IMR-90 (cell line): ENCODE measurements at places on chromosomes 1 and 21. TPM values are rescaled to one million over a fixed set of nuclear protein-coding genes. Genes with fewer than 3 reads are reported as not detected.

DNA sequence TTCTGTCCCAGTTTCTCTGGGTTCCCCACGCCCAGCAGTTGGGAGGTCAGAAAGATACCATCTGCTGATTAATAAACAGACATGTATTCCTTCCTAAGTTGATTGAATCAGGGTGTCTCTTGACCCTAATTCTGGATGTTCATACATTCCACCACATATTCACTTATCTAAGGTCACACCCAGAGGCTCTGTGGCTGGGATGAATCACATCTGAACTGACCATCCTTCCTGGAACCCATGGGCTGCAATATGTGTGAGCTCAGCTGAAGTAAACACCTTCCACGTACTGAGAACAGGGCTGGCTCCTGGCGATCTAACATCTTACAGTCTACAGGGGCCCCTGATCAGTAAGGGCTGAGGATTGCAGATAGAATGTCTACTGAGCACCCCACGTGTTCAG lies 20.5 kb upstream of the TRABD2B start:
- H3K36me3 ChIP-seq = no peaks in the 10 kb centered on the region
- no peak overlapping the region for H3K4me3 ChIP-seq
- H3K27me3 ChIP-seq = no peaks in the 10 kb centered on the region
- H3K27ac ChIP-seq = no peak overlapping the region
- DNase-seq = peak; percentile 25

DNA sequence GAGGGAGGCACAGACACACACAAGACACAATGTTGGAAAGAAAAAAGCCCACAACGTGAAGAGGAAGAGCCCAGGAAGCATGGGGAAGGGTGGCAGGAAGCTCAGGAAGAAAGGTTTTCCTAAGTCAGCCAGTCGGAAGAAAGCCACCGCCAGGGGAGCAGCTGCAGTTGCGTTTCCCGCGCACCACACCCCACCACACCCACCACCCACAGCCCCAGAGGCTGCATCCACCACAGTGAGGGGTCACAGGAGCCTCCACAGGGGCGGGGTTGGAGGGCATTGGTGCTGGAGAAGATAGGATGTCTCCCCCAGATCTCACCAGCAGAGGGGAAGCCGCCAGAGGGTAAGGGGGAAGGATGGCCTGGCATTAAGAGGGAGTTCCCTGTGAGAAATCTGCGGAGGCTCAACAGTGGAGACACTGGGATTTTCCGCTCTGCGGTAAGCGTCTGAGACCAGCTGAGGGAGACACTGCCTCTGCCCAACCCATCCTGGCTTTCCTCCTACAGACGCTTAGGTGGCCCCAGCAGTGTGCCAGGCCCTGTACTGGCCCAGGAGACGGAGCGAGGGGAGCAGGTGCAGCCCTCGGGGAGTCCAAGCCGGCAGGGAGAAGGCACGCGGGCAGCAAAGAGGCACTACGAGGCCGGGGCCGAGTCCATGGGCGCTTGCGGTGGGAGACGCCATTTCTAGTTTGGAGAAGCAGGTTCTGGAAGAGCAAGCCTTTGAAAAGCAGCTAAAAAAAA lies 19.8 kb downstream of the PGLYRP3 start:
- H3K27me3 ChIP-seq = no peaks in the 10 kb centered on the region
- no peaks in the 10 kb centered on the region for H3K36me3 ChIP-seq
- DNase-seq = no peak
- no peak overlapping the region for H3K4me3 ChIP-seq
- H3K4me1 ChIP-seq = no peaks in the 10 kb centered on the region
- no peak overlapping the region for H3K27ac ChIP-seq

- no peaks in the 10 kb centered on the region for H3K36me3 ChIP-seq
- no peak for DNase-seq
- no peak overlapping the region for H3K27ac ChIP-seq
- H3K27me3 ChIP-seq = peaks cover 83% of the 10 kb centered on the region
- H3K4me1 ChIP-seq = peaks cover 6% of the 10 kb centered on the region; the same call in 1 of the 2 replicates
Measured at GRCh38 chr21:44907966-44908895, 12.5 kb downstream of the ITGB2 start.

GRCh38 chr1:39346872-39347271 lies 142.4 kb downstream of the MACF1 start:
- DNase-seq = no peak
- peak overlapping the region; percentile 84; the same call in 1 of the 2 replicates for H3K27ac ChIP-seq
- peaks cover 49% of the 10 kb centered on the region for H3K36me3 ChIP-seq
- H3K4me3 ChIP-seq = no peak overlapping the region
- H3K27me3 ChIP-seq = no peaks in the 10 kb centered on the region
- no peaks in the 10 kb centered on the region for H3K4me1 ChIP-seq

DNA sequence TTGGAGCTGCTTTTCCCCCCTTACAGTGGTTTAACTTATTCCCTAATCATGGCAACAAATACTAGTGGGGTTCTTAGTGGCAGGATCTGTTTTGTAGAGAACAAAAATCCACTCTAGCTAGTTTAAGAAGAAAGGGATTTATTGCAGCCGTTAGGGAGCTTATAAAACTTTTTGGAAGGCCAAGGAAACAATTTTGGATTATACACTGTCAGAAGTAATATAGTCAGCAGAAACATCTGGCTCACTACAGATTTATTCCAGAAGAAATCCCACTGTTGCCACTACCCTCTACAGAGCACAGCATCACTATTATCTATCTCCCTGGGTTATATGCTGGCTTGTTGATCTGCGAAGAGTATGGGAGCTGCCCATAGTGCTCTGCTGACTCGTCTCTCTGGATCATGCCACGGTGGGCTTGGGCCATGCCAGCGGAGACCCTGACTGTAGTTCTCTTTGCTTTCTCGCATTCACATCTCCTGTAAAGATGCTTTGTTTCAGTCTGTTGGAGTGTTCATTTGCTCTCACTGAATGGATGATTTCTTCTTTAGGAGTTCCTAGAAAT lies 107.5 kb downstream of the ODF2L start:
- no peak overlapping the region for H3K4me3 ChIP-seq
- no peak overlapping the region for H3K27ac ChIP-seq
- no peak for DNase-seq
- no peaks in the 10 kb centered on the region for H3K4me1 ChIP-seq
- H3K36me3 ChIP-seq = no peaks in the 10 kb centered on the region

DNA sequence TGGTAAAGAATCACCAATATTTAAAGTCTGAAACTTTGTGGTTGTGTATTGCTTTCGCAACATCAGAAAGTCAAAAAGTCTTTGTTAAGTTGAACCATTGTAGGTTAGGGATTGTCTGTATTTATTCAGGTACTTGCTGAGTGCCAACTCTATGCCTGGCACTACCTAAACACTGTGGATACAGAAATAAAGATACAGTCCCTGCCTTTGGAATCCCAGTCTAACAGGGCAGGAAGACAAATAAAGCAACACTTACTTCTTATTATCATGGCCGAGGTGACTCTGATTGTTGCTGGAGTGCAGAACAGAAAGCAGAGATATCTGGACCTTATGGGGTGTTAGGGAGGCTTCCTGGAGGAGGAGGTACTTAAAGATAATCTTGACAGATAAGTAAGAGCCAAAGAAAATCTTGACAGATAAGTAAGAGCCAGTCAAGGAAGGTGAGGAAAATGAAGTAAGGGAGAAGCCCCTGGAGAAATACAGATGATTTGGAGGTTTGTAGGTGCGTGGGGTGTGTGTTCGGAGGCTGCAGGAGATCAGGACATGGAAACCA lies 11.8 kb upstream of the S100A10 start:
- H3K36me3 ChIP-seq = no peaks in the 10 kb centered on the region
- no peak overlapping the region for H3K27ac ChIP-seq
- no peak for DNase-seq

DNA sequence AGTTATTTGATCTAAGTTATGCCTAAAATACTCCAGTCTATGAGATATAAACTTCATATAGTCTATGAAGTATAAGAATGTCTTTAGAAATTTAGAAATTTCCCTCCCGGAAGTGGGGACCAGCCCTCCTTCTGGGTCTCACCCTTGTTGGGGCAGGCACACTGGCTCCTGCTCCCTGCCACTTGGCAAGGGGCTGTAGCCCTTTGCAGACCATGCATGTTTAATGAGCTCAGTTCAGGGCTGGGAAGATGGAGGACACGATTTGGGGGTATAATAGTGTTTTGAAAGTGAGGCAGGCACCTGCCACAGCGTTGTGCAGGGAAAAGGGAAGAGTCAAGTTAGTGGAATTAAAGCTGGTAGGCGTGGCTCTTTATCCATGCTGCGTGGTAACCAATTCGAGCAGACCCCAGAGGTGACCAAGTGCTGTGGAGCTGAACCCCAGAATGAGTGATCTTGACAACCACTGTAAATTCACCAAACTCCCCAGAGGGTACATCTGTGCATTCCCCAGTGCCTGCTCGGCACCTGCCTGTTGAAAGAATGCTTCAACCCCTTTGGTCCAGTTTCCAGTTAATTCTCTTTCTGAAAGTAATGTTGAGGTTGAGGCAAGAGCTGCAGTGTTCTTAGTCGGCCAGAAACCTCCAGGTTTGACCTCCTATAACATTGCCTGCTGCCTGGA lies 79.6 kb downstream of the DOP1B start:
- peaks cover 2% of the 10 kb centered on the region; the same call in 1 of the 2 replicates for H3K4me1 ChIP-seq
- H3K27ac ChIP-seq = no peak overlapping the region
- H3K4me3 ChIP-seq = no peak overlapping the region
- H3K36me3 ChIP-seq = peaks cover 9% of the 10 kb centered on the region

GRCh38 chr1:54623216-54624007 lies at the start of gene FAM151A:
FAM151A (minus strand) TSS chr1:54623525; CDS start chr1:54623395, 130 bp downstream.
- peaks cover 29% of the 10 kb centered on the region for H3K27me3 ChIP-seq
- H3K27ac ChIP-seq = no peak within 1 kb of the TSS
- H3K4me1 ChIP-seq = no peaks in the 10 kb centered on the region
- no peak within 1 kb of the TSS for H3K4me3 ChIP-seq
- no peaks in the 10 kb centered on the region for H3K36me3 ChIP-seq
- DNase-seq = no peak

DNA sequence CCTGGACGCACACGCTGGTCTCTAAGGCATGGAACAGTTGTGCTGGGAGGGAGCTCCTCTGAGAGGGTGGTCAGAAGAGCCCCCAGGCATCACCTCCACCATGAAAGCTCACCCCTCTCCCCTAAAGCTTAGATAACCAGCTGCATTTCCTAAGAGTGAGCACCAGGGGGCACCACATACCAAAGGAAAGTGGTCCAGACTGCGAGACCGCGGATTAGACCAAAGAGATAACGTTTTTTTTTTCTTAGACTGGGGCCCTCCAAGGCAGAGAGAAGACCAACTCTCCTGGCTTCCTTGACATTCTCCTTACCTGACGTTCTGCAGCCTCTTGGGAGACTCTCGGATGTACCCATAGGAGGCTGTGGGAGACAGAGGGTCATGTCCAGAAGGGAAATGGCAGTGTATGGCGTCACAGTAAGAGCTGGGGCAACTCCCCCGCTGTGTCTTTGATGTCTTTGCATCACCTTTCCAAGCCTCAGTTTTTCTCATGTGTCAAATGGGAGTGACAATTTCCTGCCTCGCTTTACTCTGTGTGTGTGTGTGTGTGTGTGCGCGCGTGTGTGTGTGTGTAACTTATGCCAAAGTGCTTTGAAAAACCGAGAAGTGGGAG lies 12.3 kb upstream of the IFNLR1 start:
- H3K36me3 ChIP-seq = no peaks in the 10 kb centered on the region
- H3K4me3 ChIP-seq = no peak overlapping the region
- H3K27me3 ChIP-seq = no peaks in the 10 kb centered on the region; the same call in 1 of the 2 replicates
- DNase-seq = peak; percentile 57

- no peak overlapping the region for H3K27ac ChIP-seq
- no peaks in the 10 kb centered on the region for H3K27me3 ChIP-seq
- peaks cover 5% of the 10 kb centered on the region; the same call in 1 of the 2 replicates for H3K36me3 ChIP-seq
- H3K4me1 ChIP-seq = peaks cover 1% of the 10 kb centered on the region; the same call in 1 of the 2 replicates
- H3K4me3 ChIP-seq = no peak overlapping the region
Measured at GRCh38 chr1:85708829-85709227, 595 bp upstream of the ZNHIT6 start.

- H3K4me1 ChIP-seq = peaks cover 2% of the 10 kb centered on the region
- no peak overlapping the region for H3K4me3 ChIP-seq
- DNase-seq = peak; percentile 41
- H3K27me3 ChIP-seq = no peaks in the 10 kb centered on the region
- no peaks in the 10 kb centered on the region for H3K36me3 ChIP-seq
- no peak overlapping the region for H3K27ac ChIP-seq
Measured at GRCh38 chr1:243575070-243575469, 275.0 kb downstream of the AKT3 start.

GRCh38 chr1:110336300-110337039 lies 2.7 kb upstream of the RBM15 start:
- no peak for DNase-seq
- H3K36me3 ChIP-seq = peaks cover 11% of the 10 kb centered on the region
- no peaks in the 10 kb centered on the region for H3K27me3 ChIP-seq
- no peak overlapping the region for H3K4me3 ChIP-seq
- no peak overlapping the region for H3K27ac ChIP-seq

GRCh38 chr1:44812822-44813543 lies 4.7 kb downstream of the BTBD19 start:
- H3K27ac ChIP-seq = no peak overlapping the region; the same call in 1 of the 2 replicates
- no peaks in the 10 kb centered on the region for H3K27me3 ChIP-seq
- peaks cover 1% of the 10 kb centered on the region; the same call in 1 of the 2 replicates for H3K36me3 ChIP-seq
- no peak overlapping the region for H3K4me3 ChIP-seq
- peaks cover 48% of the 10 kb centered on the region for H3K4me1 ChIP-seq

DNA sequence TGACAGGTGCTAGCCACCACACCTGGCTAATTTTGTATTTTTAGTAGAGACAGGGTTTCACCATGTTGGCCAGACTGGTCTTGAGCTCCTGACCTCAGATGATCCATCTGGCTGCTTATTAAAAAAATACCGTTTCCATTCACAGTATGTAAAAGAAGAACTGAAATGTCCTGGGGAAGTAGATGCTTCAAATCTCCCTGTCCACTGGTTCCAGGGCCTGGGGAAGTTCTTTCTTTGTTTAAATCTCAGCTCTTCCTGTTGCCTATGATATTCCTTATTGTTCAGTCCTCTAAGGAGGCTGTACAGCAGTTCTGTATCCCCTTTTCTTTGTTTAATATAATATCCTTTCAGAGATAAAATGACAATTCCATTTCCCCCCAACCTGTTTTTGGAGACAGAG lies 47.4 kb downstream of the ZMYM1 start:
- H3K4me1 ChIP-seq = no peaks in the 10 kb centered on the region
- DNase-seq = no peak
- H3K27me3 ChIP-seq = no peaks in the 10 kb centered on the region
- H3K36me3 ChIP-seq = no peaks in the 10 kb centered on the region

DNA sequence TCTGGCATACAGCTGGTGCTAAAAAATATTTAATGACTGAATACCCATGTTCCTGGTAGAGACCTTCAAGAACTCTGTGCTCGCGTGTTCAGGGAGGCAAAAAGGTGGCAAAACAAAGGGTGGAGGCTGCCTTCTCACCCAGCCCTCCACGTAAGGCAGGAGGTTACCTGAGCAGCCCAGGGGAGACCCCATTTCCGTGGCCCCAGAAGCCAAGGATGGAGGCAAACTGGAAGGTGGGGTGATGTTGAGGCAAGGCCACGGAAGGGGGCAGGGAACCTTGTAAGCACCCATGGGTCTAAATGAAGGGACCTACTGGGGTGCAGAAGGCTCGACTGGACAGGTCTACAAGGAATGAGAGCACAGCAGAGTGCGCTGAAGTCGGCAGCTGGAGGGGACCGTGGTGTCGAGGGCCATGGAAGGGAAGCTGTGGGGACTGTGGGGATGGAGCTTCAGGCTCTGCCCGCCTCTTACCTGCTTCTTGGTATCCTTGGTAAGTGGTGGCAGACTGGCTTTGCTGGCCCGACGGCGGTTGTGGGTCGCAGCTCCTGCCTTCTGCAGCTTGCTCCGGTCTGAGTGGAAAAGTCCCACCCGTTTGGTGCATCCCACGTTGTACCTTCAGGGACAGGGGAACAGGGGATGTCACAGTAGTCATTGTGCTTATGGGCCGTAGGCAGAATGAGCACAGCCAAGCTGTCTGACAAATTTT lies 8.9 kb upstream of the A3GALT2 start:
- H3K36me3 ChIP-seq = peaks cover 87% of the 10 kb centered on the region
- no peaks in the 10 kb centered on the region for H3K27me3 ChIP-seq
- H3K4me1 ChIP-seq = peaks cover 30% of the 10 kb centered on the region
- no peak overlapping the region for H3K27ac ChIP-seq

Gene LEFTY2
- polyA plus RNA-seq = not detected in 2 replicates

Gene FAM110D
- not detected in 2 replicates for polyA plus RNA-seq

Gene GRIK1
- polyA plus RNA-seq = not detected in 2 replicates

Gene CFHR5
- not detected in 2 replicates for polyA plus RNA-seq
